ENCODE measurements at places on chromosomes 1 and 21.

DNA sequence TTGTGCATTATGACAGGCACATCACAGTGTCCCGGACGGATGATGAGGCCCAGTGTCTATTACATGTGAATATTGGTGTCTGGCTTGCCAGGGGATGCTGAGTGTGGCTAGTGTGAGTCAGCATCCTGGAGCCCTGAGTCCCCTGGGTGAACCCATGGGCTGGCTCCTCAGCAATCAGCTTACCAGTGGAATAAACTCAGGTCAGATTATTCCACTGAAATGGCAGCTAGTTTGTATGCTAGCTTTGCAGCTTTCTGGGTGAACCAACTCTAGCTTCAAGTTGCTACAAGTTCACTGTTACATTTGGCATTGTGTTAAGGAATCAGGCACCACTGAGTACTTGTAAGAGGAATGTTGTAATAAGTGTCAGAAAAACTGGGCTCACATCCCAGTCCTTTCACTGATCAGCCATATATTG, 23.9 kb upstream of the RPTN start:
- DNase-seq: no peak

- no peak for DNase-seq
These were observed 80.8 kb upstream of the JUN start for GRCh38 chr1:58864654-58865053.

DNA sequence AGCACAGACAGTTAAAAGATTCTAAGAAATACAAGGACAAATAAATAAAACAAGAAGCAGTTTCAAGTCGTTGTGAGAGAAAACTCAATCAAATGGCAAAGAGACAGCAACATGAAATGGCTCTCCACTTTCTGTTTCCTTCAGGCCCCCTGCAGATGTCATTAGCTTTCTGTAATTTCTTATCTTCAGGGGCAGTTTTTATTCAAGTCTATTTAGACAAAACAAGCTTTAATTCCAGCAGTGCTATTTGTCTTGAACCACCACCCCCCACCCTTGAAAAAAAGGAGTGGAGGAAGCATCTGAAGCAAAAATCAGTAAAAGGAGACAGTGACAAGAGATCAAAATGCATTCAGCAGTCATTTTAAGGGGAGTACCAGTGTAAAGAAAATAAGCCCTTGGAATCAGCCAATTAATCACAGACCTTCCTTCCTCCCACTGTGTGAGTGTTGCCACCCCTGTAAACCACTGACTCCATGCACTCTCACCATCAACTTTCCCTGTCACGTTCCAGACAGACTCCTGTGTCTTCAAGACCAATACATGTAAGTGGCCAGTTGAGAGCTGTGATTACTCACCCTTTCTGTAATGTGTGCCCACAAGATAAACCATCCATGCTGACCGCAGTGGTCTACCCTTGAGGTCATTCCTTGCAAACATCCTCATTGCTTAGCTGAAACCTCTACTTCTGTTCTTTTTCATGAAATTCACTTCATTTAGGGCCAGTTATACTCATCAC, 136.1 kb upstream of the HOOK1 start:
- peak; percentile 77 for DNase-seq

- DNase-seq: no peak
These were observed 8.9 kb downstream of the SDCCAG8 start for GRCh38 chr1:243264717-243265116.

DNA sequence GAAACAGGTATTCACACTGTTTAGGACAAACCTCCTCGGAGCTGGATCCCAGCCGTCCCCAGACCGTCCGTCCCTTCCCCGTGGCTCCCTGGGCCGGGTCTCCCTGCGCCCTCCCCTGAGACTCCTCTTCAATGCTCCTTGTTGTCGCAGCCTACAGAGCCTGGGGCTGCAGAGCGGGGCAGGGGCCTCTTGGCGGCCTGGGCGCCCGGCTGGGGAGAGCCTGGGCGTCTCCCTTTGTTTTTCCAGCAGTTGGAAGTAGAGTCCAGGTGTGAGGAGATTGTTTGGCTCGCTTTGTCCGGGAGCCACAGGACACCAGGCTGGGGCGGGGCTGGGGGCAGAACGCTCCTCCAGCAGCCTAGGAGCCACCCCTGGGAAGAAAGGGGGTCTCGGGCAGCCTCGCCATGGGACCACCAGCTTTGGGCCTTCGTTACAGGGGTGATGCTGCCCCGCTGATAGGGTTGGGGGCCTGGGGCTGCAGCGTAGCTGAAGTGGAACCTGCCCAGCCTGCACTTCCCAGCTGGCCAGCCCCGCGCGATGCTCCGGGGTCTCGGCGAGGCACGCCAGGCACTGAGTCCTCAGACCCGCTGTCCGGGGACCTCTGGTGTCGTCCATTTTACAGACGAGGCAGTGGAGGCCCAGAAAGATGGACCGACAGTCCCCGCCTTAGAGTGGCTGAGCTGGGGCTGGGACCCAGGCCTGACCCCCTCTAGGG, 66.9 kb downstream of the PRDM16 start:
- DNase-seq: no peak

- DNase-seq: no peak
These were observed 204.8 kb upstream of the FGGY start for GRCh38 chr1:59092126-59092525.

GRCh38 chr1:103191327-103191726, 83.0 kb upstream of the COL11A1 start:
- no peak for DNase-seq

DNA sequence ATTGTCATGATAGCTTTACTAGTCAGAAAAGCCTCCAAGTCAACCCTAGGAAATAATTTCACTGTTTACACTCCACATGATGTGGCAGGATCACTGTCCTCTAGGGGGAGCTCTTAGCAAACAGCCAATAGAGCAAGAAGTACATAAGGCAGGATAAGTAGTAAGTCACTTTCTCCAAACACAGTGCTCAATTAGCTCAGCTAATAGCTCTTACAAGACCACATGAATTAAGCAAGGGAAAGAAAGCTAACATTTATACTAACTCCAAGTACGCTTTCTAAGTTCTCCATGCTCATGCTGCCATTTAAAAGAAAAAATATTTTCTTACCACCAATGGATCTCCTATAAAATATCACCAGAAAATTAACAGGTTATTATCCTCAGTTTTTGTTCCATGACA, 66.9 kb upstream of the LRIF1 start:
- DNase-seq: peak; percentile 6

DNA sequence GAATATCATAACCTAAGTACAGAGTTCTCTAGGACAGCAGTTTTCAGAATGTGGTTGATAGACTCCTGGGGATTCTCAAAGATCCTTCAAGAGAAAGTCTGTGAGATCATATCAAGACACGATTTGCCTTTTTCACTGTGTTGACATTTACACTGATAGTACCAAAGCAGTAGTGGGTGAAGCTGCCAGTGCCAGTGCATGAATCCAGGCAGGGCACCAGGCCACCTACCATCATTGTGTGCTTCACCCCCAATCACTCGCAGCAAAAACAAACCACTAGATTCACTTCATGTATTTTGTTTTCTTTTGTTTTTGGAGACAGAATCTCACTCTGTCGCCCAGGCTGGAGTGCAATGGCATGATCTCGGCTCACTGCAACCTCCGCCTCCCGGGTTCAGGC, 23.9 kb downstream of the DNAJC16 start:
- DNase-seq: no peak

Data from amniotic stem cell (primary cell).